ENCODE measurements at places on chromosomes 12 and 14. TPM values are rescaled to one million over a fixed set of nuclear protein-coding genes. Genes with fewer than 3 reads are reported as not detected.

The DTX1 gene
- 0.15 TPM for total RNA-seq

The ABCD2 gene
- 23.5 TPM for total RNA-seq

The PLEK2 gene
- total RNA-seq: 1.1 TPM

- no peak overlapping the region for H3K4me3 ChIP-seq
- no peaks in the 10 kb centered on the region for H3K27me3 ChIP-seq
- H3K4me1 ChIP-seq: no peaks in the 10 kb centered on the region
- no peak for DNase-seq
- no peak overlapping the region for H3K27ac ChIP-seq
- no peaks in the 10 kb centered on the region for H3K36me3 ChIP-seq
Measured at GRCh38 chr14:49193332-49194065, 392.7 kb downstream of the RPS29 start.

- no peaks in the 10 kb centered on the region for H3K27me3 ChIP-seq
- H3K36me3 ChIP-seq: peaks cover 24% of the 10 kb centered on the region
- peak overlapping the region; percentile 40 for H3K4me3 ChIP-seq
Measured at GRCh38 chr12:10701131-10701681, 21.9 kb downstream of the YBX3 start.

- H3K27ac ChIP-seq: peak overlapping the region; percentile 95
- H3K4me1 ChIP-seq: peaks cover 51% of the 10 kb centered on the region
- H3K27me3 ChIP-seq: no peaks in the 10 kb centered on the region
- H3K4me3 ChIP-seq: no peak overlapping the region
- H3K36me3 ChIP-seq: peaks cover 34% of the 10 kb centered on the region
Measured at GRCh38 chr14:71247106-71247505, 339.8 kb downstream of the PCNX1 start.

DNA sequence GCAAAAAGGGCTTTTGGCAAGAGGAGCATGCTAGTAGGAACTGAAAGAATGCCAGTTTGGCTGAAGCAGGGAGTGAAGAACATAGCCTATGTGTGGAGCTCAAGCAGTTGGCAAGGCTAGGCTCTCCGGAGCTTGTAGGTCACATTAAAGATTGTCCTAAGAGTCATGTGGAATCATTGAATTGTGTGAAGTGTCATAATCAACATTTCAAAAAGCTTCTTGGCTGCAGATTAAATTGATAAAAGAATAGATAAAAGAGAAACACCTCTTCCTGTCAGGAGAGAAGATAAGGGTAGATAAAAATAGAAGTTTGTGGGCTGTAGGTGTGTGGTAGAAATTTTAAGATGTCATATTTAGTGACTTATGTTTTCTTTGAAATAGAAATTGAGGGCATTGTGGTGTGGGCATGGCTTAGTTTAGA is 36.1 kb downstream of the CPSF6 start:
- H3K4me3 ChIP-seq: peak overlapping the region; percentile 3
- peaks cover 22% of the 10 kb centered on the region for H3K4me1 ChIP-seq
- DNase-seq: peak; percentile 27
- H3K36me3 ChIP-seq: peaks cover 9% of the 10 kb centered on the region

DNA sequence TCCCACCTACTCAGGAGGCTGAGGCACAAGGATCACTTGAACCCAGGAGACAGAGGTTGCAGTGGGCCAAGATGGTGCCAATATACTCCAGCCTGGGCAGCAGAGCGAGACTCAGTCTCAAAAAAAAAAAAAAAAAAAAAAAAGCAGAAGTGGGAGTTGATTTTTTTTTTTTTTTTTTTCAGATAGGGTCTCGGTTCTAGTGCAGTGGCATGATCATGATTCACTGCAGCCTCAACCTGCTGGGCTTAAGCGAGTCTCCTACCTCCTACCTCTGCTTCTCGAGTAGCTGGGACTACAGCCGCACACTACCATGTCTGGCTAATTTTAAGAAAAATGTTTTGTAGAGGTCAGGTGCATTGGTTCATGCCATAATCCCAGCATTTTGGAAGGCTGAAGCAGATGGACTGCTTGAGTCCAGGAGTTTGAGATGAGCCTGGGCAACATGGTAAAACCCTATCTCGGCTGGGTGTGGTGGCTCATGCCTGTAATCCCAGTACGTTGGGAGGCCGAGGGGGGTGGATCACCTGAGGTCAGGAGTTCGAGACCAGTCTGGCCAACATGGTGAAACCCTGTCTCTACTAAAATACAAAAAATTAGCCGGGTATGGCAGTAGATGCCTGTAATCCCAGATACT is 16.3 kb upstream of the HSP90AA1 start:
- no peaks in the 10 kb centered on the region for H3K4me1 ChIP-seq
- DNase-seq: no peak
- no peak overlapping the region for H3K4me3 ChIP-seq
- no peak overlapping the region for H3K27ac ChIP-seq

- no peak overlapping the region for H3K27ac ChIP-seq
- H3K27me3 ChIP-seq: peaks cover 6% of the 10 kb centered on the region
- H3K4me1 ChIP-seq: no peaks in the 10 kb centered on the region
- DNase-seq: no peak
- no peak overlapping the region for H3K4me3 ChIP-seq
Measured at GRCh38 chr12:74415633-74416032, 122.0 kb upstream of the ATXN7L3B start.

GRCh38 chr14:57089901-57090300 is 178.8 kb downstream of the EXOC5 start:
- peaks cover 4% of the 10 kb centered on the region for H3K27me3 ChIP-seq
- H3K4me3 ChIP-seq: no peak overlapping the region
- DNase-seq: no peak

GRCh38 chr12:43132291-43132690 is 419.7 kb downstream of the ADAMTS20 start:
- no peaks in the 10 kb centered on the region for H3K4me1 ChIP-seq
- H3K36me3 ChIP-seq: no peaks in the 10 kb centered on the region
- H3K4me3 ChIP-seq: no peak overlapping the region
- no peak for DNase-seq

DNA sequence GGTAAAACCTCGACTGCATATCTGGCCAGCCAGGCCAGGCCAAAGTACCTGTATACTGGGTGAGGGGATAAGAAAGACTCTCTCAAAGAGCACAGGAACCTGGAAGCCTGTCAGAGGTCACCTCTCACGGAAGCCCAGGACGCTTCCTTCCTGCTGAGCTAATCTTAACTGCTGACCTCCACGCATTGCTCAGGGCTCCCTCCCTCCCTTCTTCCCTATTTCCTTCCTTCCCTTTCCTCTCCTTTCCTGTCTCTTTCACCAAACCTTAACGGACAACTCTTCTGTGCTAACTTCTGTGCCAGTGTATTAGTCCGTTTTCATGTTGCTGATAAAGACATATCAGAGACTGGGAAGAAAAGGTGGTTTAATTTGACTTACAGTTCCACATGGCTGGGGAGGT is 14.8 kb upstream of the RNASE10 start:
- peaks cover 4% of the 10 kb centered on the region for H3K36me3 ChIP-seq
- H3K4me1 ChIP-seq: peaks cover 69% of the 10 kb centered on the region
- H3K4me3 ChIP-seq: no peak overlapping the region
- H3K27ac ChIP-seq: peak overlapping the region; percentile 93
- DNase-seq: no peak
- no peaks in the 10 kb centered on the region for H3K27me3 ChIP-seq
